ENCODE measurements at places on chromosomes 11 and 22. TPM values are rescaled to one million over a fixed set of nuclear protein-coding genes. Genes with fewer than 3 reads are reported as not detected.

DNA sequence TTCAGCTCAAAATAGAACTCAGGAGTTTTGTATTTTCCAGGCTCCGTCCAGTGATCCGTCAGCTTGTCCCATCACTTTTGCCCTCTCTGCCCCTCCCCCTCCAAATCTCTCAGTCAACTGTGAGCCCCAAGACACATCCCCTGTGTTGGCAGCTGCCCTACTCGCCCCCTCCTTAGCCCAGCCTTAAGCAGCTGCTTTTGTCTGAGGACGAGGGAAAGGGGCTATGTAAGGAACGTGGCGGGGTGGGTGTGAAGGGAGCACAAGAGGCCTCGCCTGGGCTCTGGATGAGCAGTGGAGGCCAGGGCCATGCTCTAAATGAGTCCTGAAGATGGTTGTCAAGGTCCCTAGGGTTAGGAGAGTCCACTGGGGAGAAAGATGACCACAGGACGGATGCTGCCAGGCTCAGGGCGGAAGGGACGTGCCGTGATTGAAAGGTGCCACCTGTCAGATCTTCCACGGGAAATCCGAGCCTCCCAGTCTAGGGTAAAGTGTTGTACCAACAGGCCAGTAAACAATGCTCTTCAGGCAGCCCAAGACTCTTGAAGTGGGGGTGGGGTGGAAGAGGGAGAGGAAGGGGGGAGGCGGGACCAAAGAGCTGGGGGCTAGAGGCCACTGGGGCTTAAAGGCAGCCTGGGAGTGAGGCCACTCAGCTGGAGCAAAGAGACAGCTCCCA is at the start of gene SMTNL1:
Gene SMTNL1 (plus strand): TSS at position 649 of the 673 bp plus-strand sequence. CDS start 5,048 bp downstream, outside the sequence.
- H3K4me3 ChIP-seq, result no peak within 1 kb of the TSS
- H3K36me3 ChIP-seq, result no peaks in the 10 kb centered on the region
- H3K27ac ChIP-seq, result no peak within 1 kb of the TSS
- no peaks in the 10 kb centered on the region for H3K4me1 ChIP-seq
- H3K27me3 ChIP-seq, result no peaks in the 10 kb centered on the region

- peaks cover 13% of the 10 kb centered on the region for H3K36me3 ChIP-seq
- H3K27ac ChIP-seq, result no peak overlapping the region
- no peak overlapping the region for H3K4me3 ChIP-seq
- peaks cover 4% of the 10 kb centered on the region for H3K27me3 ChIP-seq
- DNase-seq, result no peak
These were observed 24.9 kb downstream of the RTL6 start for GRCh38 chr22:44473166-44473565.

NPAS4 gene
- total RNA-seq, result 0.16 TPM

- peaks cover 13% of the 10 kb centered on the region for H3K4me1 ChIP-seq
- no peak overlapping the region for H3K27ac ChIP-seq
- DNase-seq, result no peak
- H3K27me3 ChIP-seq, result peaks cover 22% of the 10 kb centered on the region
- H3K4me3 ChIP-seq, result no peak overlapping the region
These were observed 8.7 kb downstream of the SLC37A2 start for GRCh38 chr11:125071846-125072217.

GRCh38 chr11:13450832-13451397 is 12.1 kb downstream of the BTBD10 start:
- no peaks in the 10 kb centered on the region for H3K27me3 ChIP-seq
- no peak overlapping the region for H3K27ac ChIP-seq
- no peak overlapping the region for H3K4me3 ChIP-seq
- DNase-seq, result no peak
- H3K4me1 ChIP-seq, result peaks cover 29% of the 10 kb centered on the region
- peaks cover 34% of the 10 kb centered on the region for H3K36me3 ChIP-seq

GRCh38 chr11:34030382-34030781 is 21.1 kb upstream of the CAPRIN1 start:
- no peaks in the 10 kb centered on the region for H3K36me3 ChIP-seq
- H3K27ac ChIP-seq, result no peak overlapping the region
- H3K27me3 ChIP-seq, result peaks cover 3% of the 10 kb centered on the region

DNA sequence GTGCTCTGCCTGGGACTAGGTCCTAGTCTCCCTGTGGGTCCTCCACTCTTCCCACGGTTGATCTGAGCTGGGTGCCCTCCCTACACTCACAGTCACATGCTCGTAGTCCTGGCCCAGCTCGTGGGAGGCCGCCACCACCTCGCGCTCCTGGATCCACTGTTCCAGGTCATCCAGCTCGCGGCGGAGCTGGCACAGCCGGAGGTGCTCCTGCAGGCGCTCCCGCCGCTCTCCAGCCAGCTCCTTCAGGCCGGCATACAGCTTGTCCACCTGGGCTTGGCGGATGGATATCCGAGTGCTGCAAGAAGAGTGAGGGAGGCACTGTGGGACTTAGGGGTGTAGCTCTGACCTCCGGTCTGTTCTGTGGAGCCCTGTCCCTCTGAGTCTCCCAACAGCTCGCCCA is 14.8 kb upstream of the RBM4B start:
- H3K4me3 ChIP-seq, result no peak overlapping the region
- H3K36me3 ChIP-seq, result no peaks in the 10 kb centered on the region
- no peak overlapping the region for H3K27ac ChIP-seq
- DNase-seq, result no peak
- H3K27me3 ChIP-seq, result no peaks in the 10 kb centered on the region
- H3K4me1 ChIP-seq, result peaks cover 2% of the 10 kb centered on the region

NAGA gene
- 13.2 TPM for total RNA-seq

Measured in activated naive CD8-positive, alpha-beta T cell treated with anti-CD3 and anti-CD28 coated beads for 36 hours (primary cell).